ENCODE measurements at places on chromosomes 12 and 14. TPM values are rescaled to one million over a fixed set of nuclear protein-coding genes. Genes with fewer than 3 reads are reported as not detected.

- H3K27ac ChIP-seq: no peak overlapping the region
- H3K4me3 ChIP-seq: no peak overlapping the region
- peaks cover 9% of the 10 kb centered on the region for H3K4me1 ChIP-seq
- DNase-seq: no peak
- H3K27me3 ChIP-seq: no peaks in the 10 kb centered on the region
Measured at GRCh38 chr14:29851397-29851796, 76.2 kb downstream of the PRKD1 start.

GRCh38 chr14:36834293-36834692 lies 172.6 kb downstream of the PAX9 start:
- peaks cover 12% of the 10 kb centered on the region for H3K4me1 ChIP-seq
- H3K4me3 ChIP-seq: no peak overlapping the region
- no peak for DNase-seq
- H3K27ac ChIP-seq: peak overlapping the region; percentile 54
- no peaks in the 10 kb centered on the region for H3K36me3 ChIP-seq

The MVK gene
- total RNA-seq: 59.3 TPM

The PRH2 gene
- total RNA-seq: not detected

The KRT78 gene
- not detected for total RNA-seq

DNA sequence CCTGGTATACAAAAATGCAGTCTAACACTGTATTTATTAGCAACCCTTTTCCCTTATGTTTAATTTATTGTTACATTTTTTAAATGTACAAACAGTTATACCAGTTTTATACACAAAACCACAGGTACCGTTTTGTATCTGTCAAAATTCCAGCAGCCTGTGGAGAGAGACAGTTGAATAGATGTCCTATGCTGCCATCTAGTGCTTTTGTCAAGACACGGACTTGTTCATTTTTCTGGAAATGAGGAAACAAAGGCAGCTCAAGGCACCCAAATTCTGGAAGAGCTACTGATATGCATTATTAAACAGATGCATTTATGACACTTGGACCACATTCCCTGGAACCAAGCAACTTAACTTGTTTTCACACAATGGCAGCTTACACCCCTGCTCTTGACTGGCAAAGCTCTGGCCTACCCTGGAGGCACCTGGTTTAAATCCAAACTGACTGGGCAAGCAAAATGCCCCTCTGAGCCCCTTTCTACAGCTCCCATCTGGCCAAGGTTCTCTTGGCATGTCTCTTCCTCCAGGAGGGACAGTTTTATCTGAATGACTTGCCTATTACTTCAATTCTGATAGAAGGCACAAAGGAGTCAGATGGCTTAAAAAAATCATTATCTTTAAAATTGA lies 286.9 kb upstream of the PRKD1 start:
- H3K4me1 ChIP-seq: no peaks in the 10 kb centered on the region
- no peak overlapping the region for H3K4me3 ChIP-seq
- peak; percentile 14 for DNase-seq
- H3K36me3 ChIP-seq: no peaks in the 10 kb centered on the region

DNA sequence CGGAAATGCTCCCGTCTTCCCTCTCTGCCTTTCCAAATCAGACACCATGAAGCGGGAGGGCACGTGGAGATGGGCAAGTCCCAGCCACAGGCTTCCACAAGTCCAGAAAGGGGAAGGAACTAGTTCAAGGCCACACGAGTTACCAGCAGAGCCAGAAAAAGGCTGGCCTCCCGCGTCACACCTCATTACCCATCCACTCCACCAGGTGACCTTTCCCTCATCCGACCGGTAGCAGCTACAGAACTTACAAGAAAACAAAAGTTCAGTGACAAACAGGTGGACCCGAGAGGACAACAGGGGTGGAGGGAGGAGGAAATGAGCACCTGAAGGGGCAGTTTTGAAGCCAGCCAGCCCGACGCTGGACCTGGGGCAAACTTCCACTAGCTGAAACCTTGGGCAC lies 46.9 kb downstream of the CHGA start:
- H3K27me3 ChIP-seq: no peaks in the 10 kb centered on the region
- H3K4me3 ChIP-seq: no peak overlapping the region
- DNase-seq: no peak

- no peak overlapping the region for H3K4me3 ChIP-seq
- peaks cover 3% of the 10 kb centered on the region for H3K36me3 ChIP-seq
- H3K27me3 ChIP-seq: no peaks in the 10 kb centered on the region
- no peak for DNase-seq
- H3K27ac ChIP-seq: no peak overlapping the region
Measured at GRCh38 chr14:68362846-68363245, 430.0 kb downstream of the ZFP36L1 start.

The FAM181A gene
- 13.4 TPM for total RNA-seq

GRCh38 chr12:53510181-53510812 lies 3.0 kb upstream of the NPFF start:
- no peaks in the 10 kb centered on the region for H3K4me1 ChIP-seq
- peaks cover 3% of the 10 kb centered on the region for H3K27me3 ChIP-seq
- no peaks in the 10 kb centered on the region for H3K36me3 ChIP-seq
- DNase-seq: no peak

The OAS2 gene
- total RNA-seq: not detected

The EPYC gene
- not detected for total RNA-seq

The KRT4 gene
- total RNA-seq: not detected
